ENCODE measurements at places on chromosomes 3 and 15.

GRCh38 chr3:117700573-117701360 is 991.2 kb downstream of the TUSC7 start:
- DNase-seq, result no peak

DNA sequence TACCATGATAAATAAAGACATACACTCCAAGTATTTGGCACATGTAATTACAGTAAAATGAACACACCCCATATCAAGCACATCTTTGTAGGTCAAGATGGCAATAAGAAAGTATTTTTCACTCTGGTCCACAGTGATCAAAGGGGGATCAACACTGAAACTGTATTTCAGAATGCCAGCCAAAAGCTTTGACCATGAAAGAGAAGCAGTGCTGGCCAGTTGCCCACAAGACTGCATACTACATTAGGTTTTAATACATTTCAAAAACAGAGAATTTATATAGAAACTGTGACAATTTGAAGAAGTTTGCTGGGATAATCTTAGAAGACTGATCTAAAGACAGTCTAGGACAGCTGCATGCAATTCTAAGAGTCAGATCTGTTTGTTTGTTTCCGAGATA is 1035.3 kb downstream of the FHIT start:
- DNase-seq, result no peak

- DNase-seq, result no peak
Measured at GRCh38 chr15:74785194-74786032, 3.5 kb downstream of the CSK start.

- no peak for DNase-seq
Measured at GRCh38 chr3:177460047-177460446, 262.8 kb upstream of the TBL1XR1 start.

- DNase-seq, result no peak
Measured at GRCh38 chr15:73482166-73482565, 39.2 kb downstream of the REC114 start.

DNA sequence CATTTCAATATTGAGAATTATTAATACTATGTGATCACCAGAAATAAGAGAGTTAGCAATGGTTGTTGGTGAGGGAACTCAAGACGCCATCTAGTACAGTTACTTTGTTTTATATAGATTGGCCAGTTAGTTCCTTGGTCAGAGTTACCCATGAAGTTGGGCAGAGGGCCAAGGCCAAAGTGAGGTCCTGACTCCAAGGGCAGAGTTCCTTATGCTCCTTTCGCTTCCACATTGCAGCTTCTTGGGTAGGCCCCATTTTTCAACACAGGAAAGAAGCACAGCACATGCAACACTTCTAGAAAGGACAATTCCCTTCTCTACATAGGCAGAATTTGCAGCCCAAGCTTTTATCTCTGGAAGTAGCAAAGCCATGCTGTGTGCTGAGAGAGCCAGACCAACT is 178.6 kb downstream of the KCNAB1 start:
- peak; percentile 87 for DNase-seq

DNA sequence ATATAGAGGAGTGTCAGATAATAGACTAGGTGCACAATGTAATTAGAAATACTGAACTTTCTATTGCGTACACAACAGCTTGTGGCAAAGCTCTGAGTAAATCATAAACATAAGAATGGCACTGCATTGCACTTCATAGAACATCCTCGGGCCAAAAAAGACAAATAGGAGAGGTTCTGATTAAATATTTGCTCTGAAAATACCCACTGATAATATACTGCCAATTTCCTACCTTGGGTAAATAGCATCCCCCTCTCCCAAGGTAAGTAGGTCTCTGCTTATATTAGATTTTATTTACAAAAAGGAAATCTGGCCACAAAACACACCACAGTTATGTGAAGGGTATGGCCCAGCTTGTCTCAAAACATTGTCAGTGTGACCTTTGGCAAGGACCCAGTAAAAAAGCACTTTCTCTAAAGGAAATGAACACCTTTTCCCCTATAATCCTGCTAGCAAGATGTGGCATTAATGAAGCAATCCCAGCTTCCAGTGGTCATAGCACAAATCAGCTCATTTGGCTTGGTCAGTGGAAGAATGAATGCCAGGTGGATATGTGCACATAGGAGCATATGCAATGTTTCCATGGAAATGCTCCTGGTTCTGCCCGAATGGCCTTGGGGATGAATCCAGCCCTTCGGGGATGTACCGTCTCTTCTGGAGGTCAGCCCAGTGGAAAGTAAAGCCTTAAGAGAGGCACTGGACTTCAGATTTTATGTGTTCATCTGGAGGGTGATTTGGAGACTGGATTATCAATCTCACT is 315.9 kb downstream of the LSAMP start:
- no peak for DNase-seq

DNA sequence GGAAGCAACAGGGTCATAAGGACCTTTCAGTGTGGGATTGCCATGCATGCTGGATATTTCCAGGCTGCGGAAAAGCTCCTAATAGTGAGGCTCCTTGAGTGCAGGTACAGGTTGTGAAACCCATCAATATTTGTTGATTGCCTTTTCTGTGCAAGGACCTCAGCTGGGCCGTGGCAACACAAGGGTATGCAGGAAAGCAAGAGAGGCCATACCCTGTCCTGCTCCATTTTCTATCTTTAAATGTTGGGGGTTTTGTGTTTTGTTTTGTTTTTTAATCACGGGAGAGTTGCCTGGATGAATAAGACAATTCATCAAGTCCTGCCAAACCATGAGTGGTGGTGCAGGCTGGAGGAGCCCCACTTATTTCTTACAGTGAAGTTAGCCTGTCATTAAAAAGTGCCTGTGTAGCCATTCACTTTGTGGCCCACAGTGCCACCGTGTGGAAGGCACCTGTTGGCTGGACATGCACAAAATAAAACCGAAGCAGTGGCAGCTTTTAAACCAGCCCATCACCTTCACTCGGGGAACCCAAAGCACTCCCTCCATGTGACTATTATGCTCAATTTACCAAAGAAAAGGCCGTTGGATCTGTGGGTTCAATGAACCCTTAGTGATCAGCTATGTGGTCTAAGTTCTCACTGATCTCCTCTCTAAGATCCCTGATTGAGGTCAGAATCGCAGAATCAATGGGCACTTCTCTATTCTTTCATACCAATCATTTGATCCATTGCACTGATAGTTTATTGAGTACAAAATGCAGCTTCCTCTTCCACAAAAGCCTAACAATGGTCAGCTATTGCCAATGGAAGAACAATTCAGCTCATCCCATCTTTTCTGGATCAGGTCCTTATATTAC is 42.2 kb downstream of the CLDN18 start:
- no peak for DNase-seq

- DNase-seq, result no peak
Measured at GRCh38 chr15:56286213-56286612, 42.5 kb upstream of the RFX7 start.

- DNase-seq, result no peak
Measured at GRCh38 chr15:25236143-25236860, 202.5 kb downstream of the UBE3A start.

GRCh38 chr3:122000936-122001605 is 21.0 kb downstream of the ILDR1 start:
- no peak for DNase-seq

Data from lower leg skin (tissue), 4 donors.